Mesendoderm (in vitro differentiated cells): ENCODE measurements at places on chromosomes 3 and 15.
A peak's percentile ranks its signal among the peaks of the same experiment; 100 is the strongest.

GRCh38 chr3:108472001-108472591 is 38.3 kb downstream of the MYH15 start:
- DNase-seq = peak; percentile 62

- DNase-seq = no peak
Observed at GRCh38 chr3:68878962-68879361, 53.4 kb downstream of the TAFA4 start.

DNA sequence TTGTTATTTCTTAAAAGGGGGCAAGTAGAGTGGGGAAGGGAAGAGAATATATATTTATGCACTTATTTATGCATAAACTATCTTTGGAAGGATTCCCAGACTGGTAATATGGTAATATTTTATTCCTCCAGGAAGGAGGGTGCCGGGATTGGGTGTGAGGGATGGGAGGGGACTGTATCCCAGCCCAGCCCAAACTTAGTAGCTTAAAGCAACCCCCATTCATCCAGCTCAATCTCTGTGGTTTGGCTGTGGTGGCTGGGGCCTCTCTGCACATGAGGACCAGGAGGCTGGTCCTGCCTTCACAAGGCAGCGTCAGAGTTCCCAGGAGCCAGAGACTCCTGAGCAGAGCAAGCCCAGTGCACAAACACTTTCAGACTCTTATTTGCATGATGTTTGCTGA is 48.4 kb downstream of the CCNL1 start:
- DNase-seq = no peak

- peak; percentile 91 for DNase-seq
Observed at GRCh38 chr3:64321747-64322146, 96.5 kb upstream of the PRICKLE2 start.

DNA sequence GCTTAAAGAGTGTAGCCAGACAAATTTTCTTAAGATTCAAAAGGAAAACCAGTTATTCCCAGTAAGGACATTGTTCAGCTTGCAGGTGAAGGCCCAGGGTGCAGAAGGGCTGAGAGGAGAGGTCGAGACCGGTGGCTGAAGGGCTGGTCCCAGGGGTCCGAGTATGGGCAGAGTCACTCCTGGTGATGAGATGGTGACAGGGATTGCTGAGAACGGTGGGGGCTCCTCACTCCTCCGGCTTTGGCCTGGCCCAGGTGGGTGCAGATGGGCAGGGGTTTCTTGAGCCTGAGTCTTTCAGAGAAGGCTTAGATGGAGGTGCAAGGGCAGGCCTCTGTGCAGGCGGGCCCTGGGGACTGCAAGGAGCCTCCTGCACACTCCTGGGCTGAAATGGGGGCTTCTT is 56.2 kb downstream of the ZNF445 start:
- no peak for DNase-seq

DNA sequence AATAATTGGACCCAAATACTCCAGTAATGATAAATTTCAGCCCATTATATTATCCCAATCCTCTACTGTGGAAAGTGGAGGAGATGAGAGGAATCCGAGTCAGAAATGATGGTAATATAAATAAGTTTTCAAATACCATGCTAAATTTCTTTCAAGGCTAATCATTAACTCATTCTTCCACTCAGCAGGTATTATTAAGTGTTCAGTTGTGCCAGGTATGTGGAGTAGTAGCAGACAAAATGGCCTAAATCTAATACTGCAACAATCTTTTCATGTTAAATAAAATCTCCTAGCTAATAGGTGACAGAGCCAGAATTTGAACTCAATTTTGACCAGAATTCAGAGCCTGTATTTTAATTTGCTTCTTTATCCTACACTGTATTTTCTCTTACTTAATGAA is 538.6 kb upstream of the ROBO2 start:
- no peak for DNase-seq

DNA sequence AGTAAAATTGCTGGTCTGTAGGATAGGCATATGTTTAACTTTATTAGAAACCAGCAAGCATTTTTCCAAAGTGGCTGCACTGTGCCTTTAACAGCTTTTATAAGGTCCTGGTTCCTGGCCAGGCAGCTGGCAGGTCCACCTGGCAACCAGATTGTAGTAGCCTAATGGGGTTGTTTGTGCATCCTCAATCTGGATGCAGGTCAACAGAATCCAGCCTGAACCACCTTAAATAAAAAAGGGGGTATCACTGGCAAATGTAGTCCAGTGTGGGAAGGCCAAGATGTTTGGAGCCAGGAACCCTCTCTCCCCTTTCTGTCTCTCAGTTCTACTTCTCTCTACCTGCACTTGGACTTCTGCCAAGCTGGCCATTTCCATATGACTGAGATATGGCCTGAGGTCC is 200.3 kb downstream of the ZNF621 start:
- DNase-seq = no peak

DNA sequence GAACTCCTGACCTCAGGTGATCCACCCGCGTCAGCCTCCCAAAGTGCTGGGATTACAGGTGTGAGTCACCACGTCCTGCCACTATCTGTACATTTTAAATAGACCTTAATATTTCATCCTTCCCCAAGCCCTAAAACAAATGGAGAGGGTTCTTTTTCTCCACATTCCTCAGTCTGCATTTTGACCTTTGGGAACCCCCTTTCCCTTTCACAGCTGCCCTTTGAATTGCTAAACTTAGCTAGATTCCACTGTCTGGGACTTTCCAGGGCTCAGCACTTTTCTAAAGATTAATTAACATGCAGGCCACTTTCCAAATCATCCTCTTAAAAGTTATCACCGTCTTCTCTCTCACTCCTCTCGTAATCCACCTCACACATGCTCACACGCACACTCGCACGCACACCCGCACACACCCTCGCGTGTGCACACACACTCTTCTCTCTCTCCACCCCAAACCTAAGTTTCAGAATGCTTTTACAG is 124.2 kb downstream of the TMCO5A start:
- no peak for DNase-seq

DNA sequence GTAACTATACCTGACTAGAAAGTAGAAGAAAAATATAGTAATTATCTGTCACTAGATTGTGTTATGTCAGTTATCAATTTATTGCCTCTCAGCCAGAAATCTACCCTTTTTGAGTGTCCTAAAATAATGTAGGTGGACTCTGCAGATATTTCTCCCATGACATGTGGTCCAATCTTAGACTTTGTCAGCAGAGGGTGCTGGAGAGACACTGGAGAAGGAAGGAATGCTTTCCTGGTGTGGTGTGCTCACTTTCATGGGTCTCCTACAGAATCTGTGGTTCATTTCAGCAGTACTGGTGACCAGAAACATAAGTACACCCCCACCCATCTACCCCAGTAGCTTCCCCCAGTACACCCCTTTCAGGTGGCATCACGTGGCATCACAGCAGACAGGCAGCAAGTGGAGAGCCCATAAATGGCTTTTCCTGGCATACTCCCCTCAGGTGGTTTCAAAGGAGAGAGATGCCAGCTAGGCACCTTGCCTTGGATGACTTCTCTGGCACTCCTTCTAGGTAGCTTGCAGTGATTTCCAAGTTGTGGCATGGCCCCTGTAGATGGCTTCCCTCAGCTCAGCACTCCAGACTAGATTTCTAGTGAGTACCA is 114.7 kb downstream of the GADL1 start:
- peak; percentile 69 for DNase-seq

DNA sequence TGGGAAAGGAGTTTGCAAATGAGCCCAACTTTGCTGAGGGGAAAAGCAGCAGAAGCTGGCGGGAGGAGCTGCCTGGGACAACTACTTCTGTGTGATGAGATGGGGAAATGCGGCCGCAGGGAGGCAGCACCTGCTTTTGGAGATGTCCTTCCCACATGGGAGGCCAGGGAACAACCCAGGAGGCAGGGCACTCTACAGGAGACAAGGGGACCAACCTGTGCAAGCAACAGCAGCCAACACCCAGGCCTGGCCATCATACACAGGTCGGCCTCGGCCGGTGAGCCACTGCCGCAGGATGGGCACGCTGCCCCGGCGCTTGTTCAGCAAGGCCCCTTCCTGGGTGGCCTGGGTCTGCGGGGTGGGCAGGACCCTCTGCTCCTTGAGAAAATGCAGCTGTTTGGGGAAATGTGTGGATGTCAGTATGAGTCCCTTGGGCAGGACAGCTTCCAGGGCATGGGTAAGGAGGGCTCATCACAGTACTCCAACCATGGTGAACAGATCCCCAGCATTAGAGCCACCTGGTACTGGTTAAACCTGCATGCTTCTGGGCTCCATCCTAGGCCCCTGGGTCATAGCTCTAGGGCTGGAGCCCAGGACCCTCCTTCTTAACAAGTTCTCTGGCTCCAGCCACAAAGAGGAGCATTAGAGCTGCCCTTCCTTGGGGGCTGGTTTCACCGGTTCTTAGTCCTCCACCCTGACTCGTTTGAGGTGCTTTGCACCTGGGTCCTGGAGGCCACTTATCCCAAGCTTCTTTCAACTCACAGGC is 11.6 kb downstream of the EPB42 start:
- DNase-seq = peak; percentile 71

DNA sequence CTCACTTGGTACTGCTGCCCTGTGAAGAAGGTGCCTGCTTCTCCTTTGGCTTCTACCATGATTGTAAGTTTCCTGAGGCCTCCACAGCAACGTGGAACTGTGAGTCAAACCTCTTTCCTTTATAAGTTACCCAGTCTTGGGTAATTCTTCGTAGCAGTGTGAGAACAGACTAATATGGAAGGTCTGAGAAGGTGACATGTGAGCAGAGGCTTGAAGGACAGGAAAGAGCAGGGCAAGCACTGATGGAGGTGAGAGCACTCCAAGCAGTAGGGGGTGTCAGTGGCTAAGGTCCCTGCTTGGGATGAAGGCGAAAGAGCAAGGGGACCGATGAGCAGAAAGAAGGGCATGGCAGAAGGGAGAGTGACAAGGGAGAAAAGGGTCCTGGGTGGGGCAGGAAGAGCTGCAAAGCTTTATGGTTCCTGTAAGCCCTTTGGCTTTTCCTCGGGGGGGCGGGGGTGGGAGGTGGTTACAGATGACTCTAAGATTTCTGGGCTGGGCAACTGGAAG is 3.5 kb downstream of the EIF4E3 start:
- no peak for DNase-seq

DNA sequence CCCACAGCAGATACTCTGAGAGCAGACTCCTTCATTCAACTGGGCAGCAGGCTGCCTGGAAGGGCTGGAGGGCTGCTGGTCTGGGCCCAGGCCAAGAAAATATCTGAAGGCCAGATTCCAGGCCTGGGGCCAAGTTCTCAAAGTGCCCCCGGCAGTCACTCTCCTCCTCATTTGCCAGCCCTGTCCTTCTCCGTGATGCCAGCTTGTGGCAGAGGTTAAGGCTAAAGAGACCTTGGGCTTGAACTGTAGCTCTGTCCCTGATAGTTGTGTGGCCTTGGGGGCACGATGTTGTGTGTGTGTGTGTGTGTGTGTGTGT is 39.0 kb downstream of the FAM3D start:
- DNase-seq = no peak

DNA sequence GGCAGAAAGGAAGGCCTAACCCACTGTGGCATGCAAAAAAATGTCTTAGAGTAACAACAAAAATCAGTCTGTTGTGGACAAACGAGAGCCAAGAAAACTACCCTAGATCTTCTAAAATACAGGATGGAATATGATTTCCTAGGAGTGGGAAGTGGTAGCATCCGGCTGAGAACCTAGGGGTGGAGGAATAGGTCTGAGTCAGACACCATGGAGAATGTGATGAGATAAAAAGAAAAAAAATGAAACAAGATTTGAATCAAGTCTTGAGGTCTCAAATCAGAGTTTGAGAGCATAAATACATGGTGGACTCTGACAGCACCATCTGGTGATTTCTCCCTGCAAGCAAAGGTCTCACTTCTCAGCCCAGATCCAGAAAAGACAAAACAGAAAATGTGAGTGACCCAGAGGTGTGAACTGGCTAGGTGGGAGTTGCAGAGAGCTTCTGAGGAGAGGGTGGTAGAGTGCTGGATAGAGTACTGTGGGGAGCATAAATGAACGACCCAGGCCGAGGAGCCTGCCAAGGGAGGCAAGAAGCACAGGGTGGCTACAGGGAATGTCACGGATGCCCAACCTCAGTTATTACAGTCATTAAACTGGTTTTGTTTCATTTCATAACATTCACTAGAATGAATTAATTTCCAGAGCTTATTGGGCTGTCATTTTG is 27.6 kb upstream of the VEPH1 start:
- DNase-seq = no peak

DNA sequence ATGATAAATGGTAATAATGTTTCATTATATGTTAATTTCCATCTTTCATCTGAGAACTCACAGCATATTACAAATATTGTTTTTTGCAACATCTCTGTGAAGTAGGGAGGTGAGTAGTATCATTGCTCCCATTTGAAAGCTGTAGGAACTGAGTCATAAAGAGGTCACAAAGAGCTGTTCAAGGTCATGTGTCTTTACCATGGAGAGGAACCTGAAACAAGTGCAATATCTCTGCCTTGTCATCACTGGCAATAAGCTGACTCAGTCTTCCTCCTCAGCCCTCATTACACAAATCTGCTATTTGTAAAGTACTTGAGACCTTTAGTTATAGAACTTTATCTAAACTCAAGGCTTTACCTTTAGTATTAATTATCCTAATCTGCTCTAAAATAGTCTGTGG is 4.4 kb upstream of the ATP13A4 start:
- no peak for DNase-seq

- DNase-seq = peak; percentile 37
Observed at GRCh38 chr3:188470508-188471130, 316.7 kb downstream of the LPP start.

GRCh38 chr3:125151916-125152315 is 60.6 kb downstream of the SLC12A8 start:
- DNase-seq = no peak

DNA sequence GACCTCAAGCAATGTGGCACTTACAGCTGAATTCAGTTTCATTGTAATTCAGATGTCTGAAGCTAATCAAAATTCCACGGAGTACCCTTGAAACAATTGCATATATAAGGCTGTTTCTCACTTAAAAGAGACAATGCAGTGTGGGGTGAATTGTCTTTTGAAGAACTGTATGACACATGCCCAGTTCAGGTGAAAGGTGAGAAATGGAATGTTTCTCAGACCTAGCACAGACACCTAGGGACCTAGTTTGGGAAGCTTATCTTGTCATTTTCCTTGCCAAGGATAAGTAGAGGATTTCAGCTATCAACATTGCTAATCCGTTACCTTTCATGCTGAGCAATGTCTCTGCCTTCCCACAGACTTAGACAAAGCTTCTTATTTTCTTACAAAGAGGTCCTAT is 36.3 kb downstream of the MBNL1 start:
- peak; percentile 88 for DNase-seq

GRCh38 chr3:13074006-13074375 is 762 bp upstream of the IQSEC1 start:
- DNase-seq = peak; percentile 29

DNA sequence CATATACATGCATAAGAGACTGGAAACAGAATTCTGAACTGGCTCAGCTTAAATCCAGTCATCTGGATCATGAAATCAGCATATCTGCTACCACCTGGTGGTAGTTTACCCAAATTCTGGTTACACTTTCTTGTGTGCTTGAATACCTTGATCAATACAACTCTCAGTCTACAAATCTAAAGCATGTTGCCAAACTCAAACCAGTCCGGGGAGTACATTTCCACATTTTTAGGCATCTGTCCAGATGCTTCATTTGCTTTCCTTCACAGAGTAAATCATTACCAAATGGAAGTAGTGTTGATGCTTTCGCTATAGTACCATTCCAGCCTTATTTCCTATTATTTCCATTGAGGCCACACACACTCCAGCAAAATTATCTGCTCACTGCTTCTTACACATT is 126.4 kb downstream of the P2RY1 start:
- DNase-seq = peak; percentile 60

GRCh38 chr3:31247850-31248562 is 284.7 kb upstream of the STT3B start:
- peak; percentile 44 for DNase-seq
